GM12865 (cell line): ENCODE measurements at places on chromosomes 5 and 9.

- DNase-seq: no peak
Measured at GRCh38 chr9:25094518-25094917, 548.8 kb upstream of the IZUMO3 start.

- DNase-seq: peak; percentile 47
Measured at GRCh38 chr9:127589955-127590370, 22.1 kb upstream of the STXBP1 start.

DNA sequence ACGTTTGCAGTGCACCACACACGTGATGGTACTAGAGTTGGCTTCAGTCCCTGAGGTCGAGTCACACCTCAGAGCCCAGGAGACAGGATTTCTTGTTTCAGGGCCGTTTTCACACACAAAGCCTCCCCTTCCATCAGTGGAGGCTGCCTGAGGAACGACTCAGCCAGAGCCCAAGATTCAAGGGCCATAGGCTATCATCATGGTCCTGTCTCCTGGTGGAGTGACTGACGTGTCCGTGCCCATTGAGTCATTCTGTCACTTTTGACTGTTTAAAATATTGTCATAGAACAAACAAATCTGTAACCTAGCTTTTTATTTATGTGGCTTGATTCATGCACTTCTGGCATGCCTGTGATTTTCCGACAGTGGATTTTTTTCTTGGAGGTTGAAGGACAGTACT, 28.3 kb downstream of the CAMK2A start:
- no peak for DNase-seq

DNA sequence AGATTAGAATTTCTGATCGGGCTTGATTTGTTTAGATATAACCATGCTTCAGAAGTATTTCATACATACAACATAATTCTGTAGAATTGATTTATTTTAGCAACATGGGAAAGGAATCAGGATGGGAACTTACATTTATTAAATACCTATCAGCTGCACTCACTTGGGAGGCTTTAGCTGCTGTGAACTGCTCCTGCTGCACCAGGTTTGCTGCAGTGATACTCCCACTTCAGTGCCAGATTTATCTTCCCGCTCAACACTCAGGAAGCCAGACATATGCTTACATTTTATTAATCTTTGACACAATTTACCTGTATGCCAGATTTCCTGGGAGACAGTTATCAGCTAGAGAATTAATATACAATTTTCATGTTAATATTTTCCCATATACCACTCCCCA, 64.0 kb upstream of the PLCXD3 start:
- DNase-seq: no peak

DNA sequence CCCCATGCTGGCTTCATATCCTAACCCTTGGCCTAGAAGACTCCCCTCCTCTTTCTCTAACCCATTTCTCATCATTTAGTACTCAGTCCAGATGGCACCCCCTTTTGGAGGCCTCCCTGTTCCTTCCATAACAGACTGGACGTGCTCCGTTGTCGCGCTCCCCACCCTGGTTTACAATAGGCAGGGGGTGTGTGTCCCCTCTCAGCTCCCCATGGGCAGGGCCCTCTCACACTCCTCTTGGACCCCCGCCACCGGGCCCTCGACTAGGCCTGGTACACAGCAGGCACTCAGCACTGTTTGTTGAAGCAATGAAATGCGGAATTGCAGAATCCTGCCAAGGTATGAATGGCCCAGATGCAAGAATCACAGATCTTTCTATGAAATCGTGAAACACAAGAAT, 227.4 kb downstream of the FSTL4 start:
- no peak for DNase-seq

- no peak for DNase-seq
Measured at GRCh38 chr5:116686438-116686837, 111.8 kb upstream of the SEMA6A start.

- DNase-seq: peak; percentile 86
Measured at GRCh38 chr9:27485158-27485557, 38.9 kb upstream of the IFNK start.

GRCh38 chr9:130624154-130624553, 40.2 kb upstream of the PRDM12 start:
- DNase-seq: no peak

GRCh38 chr9:127457191-127457878, 6.0 kb downstream of the LRSAM1 start:
- DNase-seq: no peak

GRCh38 chr5:169946743-169947295, 33.5 kb downstream of the INSYN2B start:
- DNase-seq: no peak

- DNase-seq: peak; percentile 76
Measured at GRCh38 chr9:97954550-97954989, 16.6 kb upstream of the HEMGN start.

- DNase-seq: no peak
Measured at GRCh38 chr5:168917947-168918600, 338.9 kb upstream of the PANK3 start.

DNA sequence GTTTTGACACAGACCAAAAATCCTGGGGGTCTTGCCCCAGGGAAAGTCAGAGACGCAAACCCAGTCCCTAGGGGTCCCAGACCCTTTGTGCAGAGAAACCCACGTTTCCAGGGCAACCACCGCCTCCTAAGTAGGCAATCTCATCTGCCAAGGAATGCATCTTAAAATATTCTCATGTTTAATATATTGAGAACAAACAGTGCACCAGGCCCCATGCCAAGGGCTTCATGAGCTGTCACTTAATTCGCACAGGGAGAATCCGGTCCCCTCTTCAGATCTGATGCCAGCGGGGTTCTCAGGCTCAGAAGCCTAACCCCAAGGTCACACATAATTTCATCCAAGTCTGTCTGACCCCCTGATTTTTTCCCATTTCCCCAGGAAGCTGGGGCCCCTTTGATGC, 28.8 kb downstream of the CPLX2 start:
- no peak for DNase-seq

GRCh38 chr5:93251347-93251746, 329.7 kb downstream of the NR2F1-AS1 start:
- no peak for DNase-seq

- no peak for DNase-seq
Measured at GRCh38 chr9:38346811-38347210, 45.7 kb upstream of the ALDH1B1 start.

DNA sequence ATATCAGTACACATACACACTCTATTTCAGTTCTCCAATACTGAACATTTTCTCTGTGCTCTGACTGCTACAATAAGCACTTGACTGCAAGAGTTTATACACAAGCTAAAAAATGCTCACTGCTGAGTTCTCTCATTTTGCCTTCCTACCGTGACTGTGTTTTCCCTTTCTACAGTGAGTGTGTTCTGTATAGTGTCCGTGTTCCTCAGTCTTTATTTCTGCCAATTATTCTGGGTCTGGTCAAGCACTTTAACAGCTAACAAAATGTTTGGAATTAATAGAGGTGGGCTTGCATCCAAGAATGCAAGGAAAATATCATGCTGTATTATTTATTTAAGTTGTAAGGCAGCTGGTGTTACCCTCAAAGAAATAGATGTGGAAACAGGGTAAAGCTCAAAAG, 217.0 kb upstream of the NREP start:
- DNase-seq: no peak
